SJCRH30 (cell line): ENCODE measurements at places on chromosomes 11 and 22. TPM values are rescaled to one million over a fixed set of nuclear protein-coding genes. Genes with fewer than 3 reads are reported as not detected.
A peak's percentile ranks its signal among the peaks of the same experiment; 100 is the strongest.

DNA sequence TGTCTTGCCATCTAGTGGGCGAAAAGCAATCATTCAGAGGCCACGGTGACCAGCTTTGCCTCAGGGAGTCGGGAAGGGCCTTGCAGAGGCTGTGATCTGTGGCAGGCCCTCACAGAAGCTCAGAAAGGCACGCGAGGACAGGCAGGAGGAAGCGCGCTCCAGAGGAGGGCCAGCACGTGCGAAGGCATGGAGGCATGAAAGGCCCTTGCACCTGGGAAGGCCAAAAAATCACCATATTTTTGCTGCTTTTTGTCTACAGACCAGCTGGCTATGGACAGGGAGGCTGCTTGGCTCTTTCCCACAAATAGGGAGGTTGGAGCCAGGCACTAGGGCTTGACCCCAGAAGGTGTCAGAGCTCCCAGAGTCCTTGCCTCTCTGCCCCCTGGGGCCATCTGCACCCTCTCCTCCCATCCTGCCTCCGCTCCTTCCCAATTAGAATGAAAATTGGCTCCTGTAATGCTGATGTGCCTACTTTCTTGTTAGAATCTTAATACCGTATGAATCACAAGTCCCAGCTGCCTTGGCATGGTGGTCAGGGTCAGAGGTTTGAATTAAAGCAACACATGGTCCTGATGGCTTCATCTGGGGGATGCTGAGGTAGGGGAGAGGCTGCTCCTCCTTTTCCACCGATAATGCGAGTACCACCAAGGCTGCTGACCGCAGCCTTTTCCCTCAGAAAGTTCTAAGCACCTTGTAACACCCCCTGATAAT, 69.1 kb downstream of the FEZ1 start:
- no peak for DNase-seq

Gene APOL4
- 0.10 TPM in 1 of 2 replicates, not detected in the other for total RNA-seq

- DNase-seq, result peak; percentile 50
These were observed 77.3 kb downstream of the SCN3B start for GRCh38 chr11:123577081-123577598.

- DNase-seq, result no peak
These were observed 98.4 kb upstream of the B3GAT1 start for GRCh38 chr11:134510233-134511040.

Gene ST14
- 0.10 TPM in 1 of 2 replicates, not detected in the other for total RNA-seq

GRCh38 chr11:78030429-78031325, 7.6 kb upstream of the KCTD14 start:
- DNase-seq, result peak; percentile 97
